Renal cortex interstitium (tissue), 15 donors: ENCODE measurements at places on chromosomes 7 and 10. TPM values are rescaled to one million over a fixed set of nuclear protein-coding genes. Genes with fewer than 3 reads are reported as not detected.

GRCh38 chr7:116500078-116500853 lies 728 bp downstream of the CAV2 start:
- DNase-seq: peak; percentile 27

- no peak for DNase-seq
Observed at GRCh38 chr7:124403587-124403986, 362.0 kb downstream of the GPR37 start.

GRCh38 chr7:26925768-26926167 lies 61.4 kb upstream of the SKAP2 start:
- no peak for DNase-seq

The DNAH11 gene
- 4.3 TPM for polyA plus RNA-seq

GRCh38 chr7:116670409-116671015 lies 1.5 kb upstream of the MET start:
- no peak for DNase-seq

The RADIL gene
- 2.1 TPM for polyA plus RNA-seq

The TRIM24 gene
- polyA plus RNA-seq: 69.1 TPM

The TSPAN13 gene
- 27.8 TPM for polyA plus RNA-seq

DNA sequence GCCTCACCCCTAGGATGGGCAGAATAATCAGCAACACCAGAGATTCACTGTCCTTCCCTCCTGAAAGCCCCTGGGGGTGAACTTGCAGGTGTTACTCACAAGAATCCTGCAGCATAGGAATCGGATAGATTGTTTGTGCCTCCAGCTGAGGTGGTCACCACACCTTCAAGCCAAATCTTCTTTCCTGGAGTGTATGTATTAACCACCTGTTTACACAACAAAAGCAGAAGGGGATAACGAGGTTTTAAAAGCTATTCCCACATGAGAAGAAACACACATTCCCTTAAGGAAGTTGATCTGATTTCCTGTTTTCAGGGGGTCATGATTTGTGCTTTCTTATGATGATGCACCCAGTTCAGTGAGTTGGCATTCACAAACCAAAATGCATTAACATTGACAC lies 173.8 kb upstream of the HPS1 start:
- DNase-seq: no peak

- no peak for DNase-seq
Observed at GRCh38 chr10:72310636-72311035, 36.9 kb downstream of the DDIT4 start.

The LRIT1 gene
- not detected for polyA plus RNA-seq

DNA sequence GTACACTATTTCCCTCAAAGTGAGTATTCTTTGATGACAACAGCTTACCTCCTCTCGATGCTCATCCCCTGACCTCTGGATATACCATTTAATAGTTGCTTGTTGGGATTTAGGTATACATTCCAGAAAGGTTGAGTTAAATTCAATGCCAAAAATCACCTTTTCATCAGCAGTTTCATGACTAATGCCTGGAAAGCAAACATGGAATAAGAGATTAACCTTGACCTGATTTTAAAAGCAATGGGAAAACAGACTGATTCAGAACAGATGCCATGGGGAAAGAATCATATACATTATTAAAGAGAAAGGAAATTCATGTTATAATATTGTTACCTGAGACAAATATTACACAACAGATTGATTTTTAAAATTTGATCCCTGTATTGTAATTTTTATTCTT lies 180.1 kb downstream of the SEMA3D start:
- DNase-seq: no peak

DNA sequence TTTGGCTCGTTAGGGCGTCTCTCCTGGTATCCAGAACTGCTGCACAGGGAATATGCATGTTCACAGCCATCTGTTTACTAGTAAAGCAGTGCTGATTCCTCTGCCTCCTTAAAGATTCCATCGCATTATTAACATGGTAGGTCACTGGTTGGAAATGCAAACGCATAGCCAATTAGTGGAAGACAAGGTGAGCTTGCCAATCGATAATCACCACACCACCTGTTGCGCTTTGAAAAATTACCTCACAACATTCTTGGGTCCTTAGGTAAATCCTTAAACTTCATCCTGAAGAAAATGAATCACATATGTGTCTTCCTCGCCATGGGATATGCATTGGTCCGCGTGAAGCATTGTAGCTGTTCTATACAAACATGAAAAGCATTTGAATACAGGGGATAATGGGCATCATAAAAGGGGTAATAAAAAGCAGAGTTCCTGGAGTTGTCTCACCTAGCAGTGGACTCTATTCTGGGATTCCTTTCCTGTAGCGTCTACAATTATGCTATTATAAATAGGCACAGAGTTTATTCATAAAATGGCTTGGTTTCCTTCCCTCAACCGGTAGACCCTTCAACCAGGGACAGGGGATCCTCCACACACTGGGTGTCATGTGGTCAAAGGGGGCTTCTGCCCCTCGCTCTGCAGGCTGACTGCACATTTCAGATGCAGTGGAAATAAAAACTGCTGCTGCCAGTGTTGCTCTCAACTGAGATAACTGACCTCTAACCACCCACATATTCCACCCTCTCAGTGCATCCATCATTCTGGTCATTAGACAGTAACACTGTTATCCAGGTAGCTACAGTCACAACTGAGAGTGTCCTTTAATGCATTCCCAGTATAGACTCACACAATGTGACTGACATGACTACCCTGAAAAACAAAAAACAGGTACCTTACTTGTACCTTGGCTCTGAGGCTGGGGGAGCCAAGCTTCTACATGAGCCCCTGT lies 389.2 kb upstream of the NFE2L3 start:
- DNase-seq: no peak

DNA sequence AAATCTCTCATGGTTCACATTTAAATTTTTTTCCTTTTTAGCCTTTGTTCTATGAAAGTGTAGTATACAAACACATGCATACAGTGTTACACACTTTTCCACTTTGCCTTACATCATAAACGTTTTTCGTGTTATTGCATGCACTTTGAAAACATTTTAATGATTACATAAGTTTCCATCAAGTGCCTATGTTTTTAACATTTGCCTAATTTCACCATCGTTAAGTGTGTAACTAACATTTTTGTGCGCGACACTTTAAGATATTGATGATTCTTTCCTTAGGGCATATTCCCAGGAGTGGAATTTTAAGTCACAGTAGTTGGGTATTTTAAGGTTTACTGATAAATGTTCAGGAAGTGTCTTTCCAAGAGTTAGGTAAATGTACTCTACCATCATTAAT lies 1.5 kb upstream of the FRAT2 start:
- DNase-seq: no peak

GRCh38 chr7:45660201-45660900 lies 86.2 kb downstream of the ADCY1 start:
- DNase-seq: no peak
